SIG-M5 (cell line): ENCODE measurements at places on chromosomes 1 and 21.

GRCh38 chr1:206551986-206552326, 44.6 kb downstream of the RASSF5 start:
- no peak for DNase-seq

DNA sequence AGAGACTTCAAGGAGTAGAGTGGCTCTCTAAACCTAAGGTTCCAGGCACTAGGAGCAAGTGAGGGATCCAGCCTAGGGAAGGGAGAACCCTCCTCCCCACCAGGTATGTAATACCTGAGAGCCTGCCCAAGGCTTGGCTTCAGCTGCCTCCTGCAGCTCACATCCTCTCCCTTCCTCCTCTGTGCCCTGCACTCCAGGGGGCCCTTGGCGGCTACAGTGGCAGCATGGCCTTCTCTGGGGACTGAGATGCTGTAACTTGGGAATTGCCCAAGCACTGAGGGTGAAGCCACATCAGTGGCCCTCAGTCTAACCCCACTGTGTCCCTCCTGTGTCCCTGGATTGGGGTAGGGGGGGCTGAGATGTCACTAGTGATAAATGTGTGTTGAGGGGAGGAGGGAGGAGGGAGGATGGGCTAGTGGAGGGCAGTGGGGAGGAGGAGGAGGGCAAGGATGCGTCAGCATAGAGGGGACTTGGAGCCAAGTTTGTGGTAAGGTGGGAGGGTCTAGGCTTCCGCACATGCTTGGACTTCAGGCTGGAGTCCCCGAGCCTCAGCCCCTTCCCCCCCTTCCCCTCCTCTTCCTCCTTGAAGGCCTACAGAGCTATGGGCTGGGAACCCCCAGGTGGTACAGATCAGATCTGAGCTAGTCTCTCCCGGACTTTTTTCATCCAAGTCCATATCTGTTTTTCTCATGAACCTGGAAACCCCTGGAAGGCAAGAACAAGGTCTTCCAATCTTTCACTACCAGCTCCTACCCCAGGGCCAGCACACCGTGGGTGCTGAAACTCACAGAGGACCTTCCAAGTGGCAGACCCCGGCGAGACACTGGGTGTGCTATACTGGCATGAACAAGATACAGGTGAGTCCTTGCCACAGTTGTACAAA, 17.5 kb downstream of the COL9A2 start:
- no peak for DNase-seq

- DNase-seq, result no peak
These were observed 41.3 kb upstream of the TNFSF4 start for GRCh38 chr1:173248247-173248940.

GRCh38 chr1:227901906-227902640, 45.7 kb downstream of the WNT9A start:
- DNase-seq, result no peak

DNA sequence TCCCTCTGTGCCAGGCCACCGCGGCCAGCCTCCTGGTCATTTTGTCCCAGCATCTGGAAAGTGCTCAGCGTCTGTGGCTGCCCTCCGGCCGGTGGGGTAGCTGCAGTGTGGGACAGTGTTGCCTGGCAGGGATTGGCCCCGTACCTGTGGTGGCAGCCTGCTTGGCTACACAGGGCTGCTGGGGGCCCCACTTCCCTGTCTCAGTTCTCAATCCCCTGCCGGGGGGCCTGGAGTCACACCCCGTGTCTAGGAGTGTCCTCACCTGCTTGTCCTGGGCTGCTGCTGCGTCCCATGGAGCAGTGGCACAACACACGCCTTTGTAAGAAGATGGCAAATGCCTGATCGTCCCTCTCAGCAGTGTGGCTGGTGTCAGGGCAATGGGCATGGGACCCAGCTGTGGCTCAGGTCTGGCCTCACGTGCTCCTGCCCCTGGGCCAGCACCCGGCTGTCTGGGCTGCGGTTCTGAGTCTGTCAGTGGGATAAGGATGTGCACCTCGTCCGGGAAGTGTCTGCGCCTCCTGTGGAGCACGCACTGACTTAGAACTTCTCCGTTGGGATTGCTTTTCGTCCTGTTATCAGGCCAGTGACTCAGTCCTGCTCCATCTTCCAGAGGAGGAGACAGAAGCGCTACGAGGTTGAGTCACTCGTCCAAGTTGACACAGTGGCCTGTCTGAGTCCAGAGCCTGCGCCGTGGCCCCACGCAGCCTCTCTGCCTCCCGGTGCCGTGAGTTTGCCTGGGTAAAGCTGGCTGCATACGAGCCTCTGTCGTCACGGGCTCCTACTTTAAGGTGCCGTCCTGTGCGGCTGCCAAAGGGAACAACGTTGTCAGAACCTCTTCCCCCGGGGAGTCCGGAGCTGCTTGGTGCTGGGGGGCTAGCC, 41.0 kb downstream of the CRYAA start:
- no peak for DNase-seq

- DNase-seq, result no peak
These were observed 21.3 kb upstream of the KCNE2 start for GRCh38 chr21:34342476-34342875.

GRCh38 chr1:247111700-247112478, 7.7 kb upstream of the ZNF669 start:
- DNase-seq, result no peak

DNA sequence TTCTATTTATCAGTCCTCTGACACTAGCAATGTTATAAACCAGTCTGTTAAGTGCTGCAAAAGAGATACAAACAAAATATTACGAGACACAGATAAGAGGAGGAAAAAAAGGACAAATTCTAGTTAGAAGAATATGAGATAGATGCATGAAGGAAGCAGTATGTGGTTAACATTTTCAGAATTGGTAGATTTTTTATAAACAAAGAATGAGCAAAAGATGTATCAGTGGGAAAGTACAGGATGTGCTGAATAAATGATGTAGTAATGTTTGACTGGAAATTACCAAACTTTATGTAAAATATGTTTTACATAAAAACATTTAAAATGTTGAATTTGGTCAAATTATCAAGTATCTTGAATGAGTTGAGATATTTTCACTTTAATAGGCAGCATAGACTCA, 574.2 kb downstream of the NUF2 start:
- DNase-seq, result no peak

- no peak for DNase-seq
These were observed 230.7 kb downstream of the HLX start for GRCh38 chr1:221109930-221110329.

- no peak for DNase-seq
These were observed 41.5 kb upstream of the EGLN1 start for GRCh38 chr1:231463541-231463940.

DNA sequence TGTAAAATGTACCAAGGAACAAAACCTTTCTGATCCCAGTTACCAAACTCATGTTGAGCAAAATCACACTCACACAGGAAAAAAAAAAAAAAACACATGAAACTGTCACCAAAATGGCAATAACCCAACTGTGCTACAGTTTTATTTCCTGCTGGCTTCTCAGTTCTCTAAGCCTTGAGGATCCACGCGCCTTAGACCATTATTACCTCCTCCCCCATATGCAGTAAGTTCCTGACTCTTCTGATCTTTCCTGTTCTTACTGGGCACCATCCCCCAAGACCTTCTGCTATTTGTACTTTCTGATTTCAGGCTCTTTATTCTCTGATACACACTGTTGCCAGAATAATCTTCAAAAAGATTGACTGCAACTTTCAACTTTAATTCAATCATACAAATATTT, 79.6 kb downstream of the SLC45A1 start:
- DNase-seq, result no peak

- DNase-seq, result no peak
These were observed 61.7 kb downstream of the GALNT2 start for GRCh38 chr1:230128569-230129285.

DNA sequence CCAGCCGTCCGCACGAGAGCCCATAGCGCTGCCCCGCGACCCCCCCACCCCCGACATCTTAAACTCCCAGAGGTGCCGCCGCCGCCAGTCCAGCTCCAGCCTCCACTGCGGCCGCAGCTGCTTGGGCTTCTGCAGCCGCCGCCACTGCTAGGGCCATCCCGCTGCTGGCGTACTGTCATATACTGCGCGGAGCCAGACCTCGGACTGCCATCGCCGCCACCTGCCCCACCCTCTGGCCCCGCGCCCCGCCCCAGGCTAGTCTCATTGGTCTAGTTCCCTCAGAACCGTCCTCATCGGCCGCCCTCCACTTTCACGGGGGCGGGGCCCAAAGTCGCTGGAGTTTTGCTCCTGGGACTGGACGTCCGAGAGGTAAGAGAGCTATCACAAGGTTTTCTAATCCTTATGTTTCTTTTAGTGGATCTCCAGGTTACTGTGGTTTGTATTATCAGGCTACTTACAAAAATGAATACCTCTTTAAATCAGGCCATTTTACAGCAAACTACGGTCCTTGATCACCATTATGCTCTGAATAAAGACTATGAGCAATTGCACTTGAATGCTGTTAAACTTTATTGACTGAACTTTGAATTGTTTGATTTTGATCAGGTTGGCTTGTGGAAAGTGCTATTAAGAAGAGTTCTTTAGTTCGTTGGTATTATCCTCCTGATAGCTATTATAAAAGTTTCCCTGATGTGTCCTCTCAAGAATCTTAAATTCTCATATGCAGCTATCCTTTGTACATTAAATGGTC, 2.8 kb upstream of the CD1D start:
- no peak for DNase-seq

DNA sequence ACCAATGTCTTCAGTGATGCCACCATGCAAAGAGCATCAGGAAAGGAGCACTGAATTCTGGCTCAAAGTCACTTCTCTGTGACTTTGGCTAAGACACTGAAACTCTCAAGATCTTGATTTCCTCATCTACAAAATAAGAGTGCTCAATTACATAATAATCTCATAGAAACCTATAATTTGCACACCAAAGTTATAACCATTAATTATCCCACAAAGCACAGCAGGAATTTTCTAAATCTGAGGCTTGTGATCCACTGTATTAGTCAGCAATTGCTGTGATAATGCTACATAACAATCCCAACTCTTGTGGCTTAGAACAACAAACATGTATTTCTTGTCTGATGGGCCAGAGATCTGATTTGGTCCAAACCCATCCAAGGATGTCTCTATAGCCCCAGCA, 108.7 kb downstream of the PSMG1 start:
- DNase-seq, result no peak

DNA sequence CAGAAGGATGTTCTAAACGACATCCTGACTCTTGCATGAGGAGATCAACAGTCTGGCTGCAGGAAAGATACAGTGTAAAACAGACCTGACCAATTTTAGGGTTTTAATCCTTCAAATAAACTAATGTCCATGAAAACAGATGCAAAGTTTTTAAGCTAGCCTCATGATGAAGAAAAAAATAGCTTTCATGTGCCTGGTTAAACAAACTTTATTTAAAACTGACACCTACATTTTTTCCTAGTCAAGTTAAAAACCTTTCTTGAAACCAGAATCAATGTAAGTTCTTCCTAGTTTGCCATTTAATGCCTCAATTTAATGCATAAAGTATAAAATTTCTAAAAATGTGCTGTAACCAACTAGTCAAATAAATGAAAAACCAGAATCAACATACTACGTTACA, 2.9 kb downstream of the WDR26 start:
- no peak for DNase-seq
